ENCODE measurements at places on chromosomes 6 and 20. TPM values are rescaled to one million over a fixed set of nuclear protein-coding genes. Genes with fewer than 3 reads are reported as not detected.

- no peak for DNase-seq
Observed at GRCh38 chr20:11231742-11232648, 558.2 kb upstream of the JAG1 start.

- DNase-seq: no peak
Observed at GRCh38 chr6:51928320-51928719, 159.1 kb downstream of the PKHD1 start.

DNA sequence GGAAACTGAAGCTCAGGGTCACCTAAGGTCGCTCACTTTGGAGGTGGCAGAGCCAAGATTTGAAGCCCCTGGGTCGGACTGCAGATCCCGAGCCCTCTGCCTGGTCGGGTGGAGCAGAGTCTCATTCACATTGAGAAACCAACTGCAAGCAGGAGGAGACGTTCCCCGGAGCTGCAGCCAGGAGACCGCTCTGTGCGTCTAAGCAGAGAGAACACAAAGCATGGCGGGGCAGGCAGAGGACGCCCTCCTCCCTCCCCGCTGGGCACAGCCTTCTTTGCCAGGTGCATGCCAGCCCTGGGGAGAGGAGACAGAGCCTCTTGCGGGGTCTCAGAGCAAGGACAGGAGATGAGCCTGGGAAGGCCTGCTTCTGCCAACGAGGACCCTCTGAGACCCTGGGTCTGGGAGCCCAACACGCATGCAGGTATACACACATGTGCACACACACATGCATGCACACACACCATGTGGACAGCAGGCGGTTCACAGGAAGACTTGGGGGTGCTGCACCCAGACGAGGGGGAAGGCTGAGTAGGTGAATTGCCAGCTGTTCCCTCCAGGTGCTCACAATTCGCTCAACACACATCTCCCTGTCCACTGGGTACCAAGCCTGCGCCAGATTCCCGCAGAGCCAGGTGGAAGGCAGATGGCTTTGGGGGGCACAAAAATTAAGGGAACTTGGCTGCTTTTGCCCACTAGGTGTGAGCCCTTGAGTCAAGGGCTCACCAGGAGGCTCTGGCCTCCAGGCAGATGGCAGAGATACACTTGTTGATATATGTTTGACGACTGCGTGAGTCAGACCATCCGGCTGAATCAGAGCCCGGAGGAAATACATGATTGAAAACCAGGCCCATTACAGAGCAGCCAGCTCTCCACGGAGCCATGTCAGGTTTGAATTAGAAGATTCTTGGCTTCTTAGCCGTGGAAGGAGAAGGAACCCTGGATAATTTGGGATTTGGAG, 5.5 kb upstream of the NTSR1 start:
- DNase-seq: no peak

GRCh38 chr20:37954626-37955025, 51.7 kb downstream of the VSTM2L start:
- no peak for DNase-seq

CRISP3 gene
- total RNA-seq: not detected

TSBP1 gene
- not detected for total RNA-seq

ELOVL2 gene
- total RNA-seq: 0.46 TPM
